ENCODE measurements at places on chromosomes 16 and 17.

GRCh38 chr16:89115216-89115861, 21.7 kb downstream of the ACSF3 start:
- no peaks in the 10 kb centered on the region for H3K4me1 ChIP-seq
- H3K4me3 ChIP-seq = no peak overlapping the region
- no peaks in the 10 kb centered on the region for H3K27me3 ChIP-seq
- DNase-seq = peak; percentile 75

DNA sequence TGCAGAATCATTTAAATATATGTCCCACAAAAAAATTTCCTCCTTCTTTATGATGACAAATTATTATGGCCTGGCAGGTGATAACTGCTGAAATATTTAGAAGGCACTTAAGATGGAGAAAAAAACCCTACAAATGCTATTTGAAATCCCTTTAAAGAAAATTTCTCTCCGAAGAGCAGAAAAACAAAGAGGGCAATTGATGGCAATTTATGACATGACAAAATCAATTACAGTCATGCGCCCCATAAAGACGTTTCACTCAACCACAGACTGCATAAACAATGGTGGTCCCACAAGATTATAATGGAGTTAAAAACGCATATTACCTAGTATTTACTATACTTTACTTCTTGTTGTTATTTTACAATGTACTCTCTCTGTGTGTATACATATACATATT, 25.2 kb upstream of the KIF2B start:
- DNase-seq = no peak
- H3K36me3 ChIP-seq = no peaks in the 10 kb centered on the region
- H3K27me3 ChIP-seq = no peaks in the 10 kb centered on the region

DNA sequence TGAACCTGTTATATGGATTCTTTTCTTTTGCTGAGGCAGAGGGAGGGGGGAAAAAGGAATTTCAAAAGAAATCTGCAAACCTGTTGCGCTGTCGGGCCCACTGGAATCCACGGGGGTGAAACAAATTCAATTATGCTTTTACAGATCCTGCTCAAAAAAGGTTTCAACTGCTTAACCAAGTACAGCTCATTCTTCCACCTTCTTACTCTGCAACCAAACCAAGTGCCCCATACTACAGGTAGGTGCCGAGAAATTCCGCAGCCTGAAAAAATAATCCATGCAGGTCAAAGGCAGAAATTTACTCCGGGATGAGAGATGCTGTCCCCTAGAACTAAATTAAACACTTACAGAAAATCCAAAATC, 416 bp downstream of the RNF43 start:
- no peaks in the 10 kb centered on the region for H3K36me3 ChIP-seq
- no peak overlapping the region for H3K27ac ChIP-seq
- H3K27me3 ChIP-seq = no peaks in the 10 kb centered on the region
- DNase-seq = no peak

DNA sequence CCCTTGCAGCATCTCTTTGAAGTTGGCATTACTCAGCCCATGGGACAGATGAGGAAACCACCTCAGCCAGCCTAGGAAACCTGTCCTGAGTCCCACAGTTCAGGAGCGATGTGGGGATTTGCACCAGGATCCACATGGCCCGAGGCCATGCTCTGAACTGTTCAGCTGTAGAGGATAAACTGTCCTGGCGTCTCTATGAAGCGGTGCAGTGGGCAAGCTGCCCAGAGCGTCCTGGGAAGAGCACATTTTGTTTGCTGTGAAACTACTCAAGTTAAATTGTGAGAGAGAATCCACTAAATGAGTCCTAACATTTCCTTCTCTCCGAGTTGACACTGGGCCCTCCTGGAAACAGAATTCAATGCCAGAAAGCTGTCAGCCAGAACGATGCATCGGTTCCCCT, 276.6 kb upstream of the TNRC6C start:
- H3K36me3 ChIP-seq = no peaks in the 10 kb centered on the region
- no peak overlapping the region for H3K27ac ChIP-seq
- peaks cover 16% of the 10 kb centered on the region for H3K27me3 ChIP-seq
- no peak for DNase-seq
- H3K4me1 ChIP-seq = no peaks in the 10 kb centered on the region

DNA sequence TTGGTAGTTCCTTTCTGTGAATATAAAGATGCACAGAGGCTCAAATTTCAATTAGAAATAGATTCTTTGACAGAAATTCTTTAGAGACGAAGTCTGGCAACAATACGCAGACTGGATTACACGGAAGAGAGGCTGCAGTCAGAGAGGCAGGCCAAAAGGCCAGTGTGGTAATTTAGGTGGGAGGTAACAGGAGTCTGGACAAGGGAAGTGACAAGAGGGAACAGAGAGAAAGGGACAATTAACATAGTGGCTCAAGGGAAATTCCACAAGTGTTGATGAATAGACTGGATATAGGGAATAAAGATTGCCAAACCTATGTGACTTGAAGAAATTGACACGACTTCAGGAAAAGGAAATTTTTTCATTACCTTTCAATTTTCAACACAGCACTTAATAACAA, 54.6 kb downstream of the STX8 start:
- no peaks in the 10 kb centered on the region for H3K4me1 ChIP-seq

GRCh38 chr17:43880420-43880991, 26.8 kb downstream of the MPP2 start:
- H3K36me3 ChIP-seq = peaks cover 44% of the 10 kb centered on the region
- no peak overlapping the region for H3K27ac ChIP-seq
- DNase-seq = no peak
- no peak overlapping the region for H3K4me3 ChIP-seq

DNA sequence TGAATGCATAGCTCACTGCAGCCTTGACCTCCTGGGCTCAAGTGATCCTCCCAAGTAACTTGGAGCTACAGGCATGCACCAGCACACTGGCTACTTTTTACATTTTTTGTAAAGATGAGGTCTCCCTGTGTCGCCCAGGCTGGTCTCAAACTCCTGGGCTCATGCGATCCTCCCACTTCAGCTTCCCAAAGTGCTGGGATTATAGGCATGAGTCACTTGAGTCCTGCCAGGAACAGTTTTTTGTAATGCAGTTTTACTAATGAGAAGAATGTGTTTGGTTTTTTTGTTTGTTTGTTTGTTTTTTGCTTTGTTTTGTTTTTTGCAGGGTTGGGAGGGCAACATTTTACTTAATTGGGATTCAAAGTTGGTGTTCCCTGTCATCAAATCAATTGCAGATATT, 22.2 kb downstream of the SOST start:
- H3K4me3 ChIP-seq = no peak overlapping the region
- no peak overlapping the region for H3K27ac ChIP-seq
- H3K27me3 ChIP-seq = no peaks in the 10 kb centered on the region

GRCh38 chr17:64658931-64659330, 3.2 kb downstream of the SMURF2 start:
- H3K4me3 ChIP-seq = no peak overlapping the region
- no peaks in the 10 kb centered on the region for H3K27me3 ChIP-seq
- H3K27ac ChIP-seq = no peak overlapping the region
- H3K36me3 ChIP-seq = no peaks in the 10 kb centered on the region
- DNase-seq = no peak

GRCh38 chr16:77048085-77048484, 142.9 kb upstream of the MON1B start:
- H3K27me3 ChIP-seq = no peaks in the 10 kb centered on the region
- no peaks in the 10 kb centered on the region for H3K36me3 ChIP-seq
- H3K4me3 ChIP-seq = no peak overlapping the region
- DNase-seq = no peak

- H3K4me3 ChIP-seq = no peak overlapping the region
- H3K27me3 ChIP-seq = no peaks in the 10 kb centered on the region
- no peaks in the 10 kb centered on the region for H3K36me3 ChIP-seq
- no peak overlapping the region for H3K27ac ChIP-seq
- DNase-seq = no peak
Measured at GRCh38 chr16:64621616-64622015, 500.2 kb downstream of the CDH11 start.
